ENCODE measurements at places on chromosomes 2 and 18. TPM values are rescaled to one million over a fixed set of nuclear protein-coding genes. Genes with fewer than 3 reads are reported as not detected.

GRCh38 chr2:191105082-191105481, 45.7 kb downstream of the STAT4 start:
- DNase-seq, result no peak

DNA sequence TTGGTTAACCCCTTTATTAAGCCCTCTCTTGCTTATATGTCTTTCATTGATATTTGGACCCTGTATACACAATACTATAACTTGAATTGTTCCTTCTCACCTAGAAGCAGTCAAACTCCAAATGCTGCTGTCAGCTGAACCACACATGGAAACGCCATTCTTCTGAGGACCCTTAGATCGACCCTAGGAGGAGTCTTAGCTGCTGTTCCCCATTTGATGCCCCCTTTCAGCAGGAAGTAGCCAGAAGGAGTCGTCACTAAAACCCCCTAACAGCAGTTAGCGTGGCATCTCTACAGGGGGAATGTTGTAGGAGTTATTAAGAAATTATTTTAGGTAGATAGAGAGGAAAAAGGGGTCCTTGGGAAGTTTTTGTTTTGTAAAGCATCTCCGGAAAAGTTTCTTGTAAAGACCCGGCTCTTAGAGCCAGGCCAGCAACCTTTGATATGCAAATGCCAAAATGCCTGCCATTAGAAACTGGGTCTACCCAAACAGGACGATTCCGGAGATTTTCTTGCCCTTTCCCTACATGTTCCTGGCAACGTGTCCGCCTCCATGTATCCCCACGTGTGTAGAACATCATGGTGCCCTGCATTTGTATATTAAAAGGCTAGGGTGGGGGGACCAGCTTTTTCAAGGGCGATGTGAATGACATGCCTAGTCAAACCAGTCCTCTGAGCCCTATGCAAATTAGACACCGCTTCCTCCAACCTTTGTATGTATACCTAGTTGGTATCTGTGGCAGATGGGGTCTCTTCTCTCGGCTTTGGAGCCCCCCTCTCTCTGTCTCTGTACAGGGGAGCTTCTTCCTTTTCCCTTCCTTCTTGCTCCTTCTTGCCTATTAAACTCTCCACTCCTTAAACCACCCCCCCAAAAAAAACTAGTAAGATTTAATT, 638.4 kb upstream of the POU3F3 start:
- DNase-seq, result no peak

- DNase-seq, result peak; percentile 80
These were observed 61.0 kb downstream of the RBMS1 start for GRCh38 chr2:160432633-160433032.

DNA sequence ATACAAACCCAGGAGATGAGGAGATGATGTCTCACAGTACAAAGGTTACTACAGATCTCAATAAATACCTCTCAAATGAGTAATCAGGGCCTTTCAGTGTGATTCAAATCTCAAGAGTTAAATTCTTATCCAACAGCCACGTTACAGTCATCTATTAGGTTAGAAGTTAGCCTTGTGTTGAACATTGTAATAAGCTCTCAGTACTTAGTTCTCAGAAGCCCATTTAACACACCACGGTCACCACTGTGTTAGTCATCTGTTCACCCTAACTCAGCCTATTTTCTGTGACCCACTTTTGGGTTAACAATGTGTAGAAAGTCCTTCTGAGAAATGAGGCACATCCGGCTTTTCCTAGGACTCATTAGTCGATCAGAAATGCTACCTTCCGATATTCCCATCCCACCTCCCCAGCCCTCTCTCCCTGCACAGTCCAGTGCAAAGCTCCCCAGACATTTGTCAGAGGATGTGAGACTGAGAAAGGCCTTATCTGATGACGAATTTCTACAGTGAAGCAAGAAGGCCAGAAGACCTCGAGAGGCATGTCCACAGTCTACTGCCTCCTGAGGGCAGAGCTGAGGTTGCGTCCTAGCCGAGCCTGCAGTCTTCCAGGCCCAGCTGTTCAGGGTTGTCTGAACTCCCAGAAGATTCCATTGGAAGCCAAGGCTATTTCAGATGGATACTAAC, 92.6 kb downstream of the ACTR2 start:
- peak; percentile 96 for DNase-seq

DNA sequence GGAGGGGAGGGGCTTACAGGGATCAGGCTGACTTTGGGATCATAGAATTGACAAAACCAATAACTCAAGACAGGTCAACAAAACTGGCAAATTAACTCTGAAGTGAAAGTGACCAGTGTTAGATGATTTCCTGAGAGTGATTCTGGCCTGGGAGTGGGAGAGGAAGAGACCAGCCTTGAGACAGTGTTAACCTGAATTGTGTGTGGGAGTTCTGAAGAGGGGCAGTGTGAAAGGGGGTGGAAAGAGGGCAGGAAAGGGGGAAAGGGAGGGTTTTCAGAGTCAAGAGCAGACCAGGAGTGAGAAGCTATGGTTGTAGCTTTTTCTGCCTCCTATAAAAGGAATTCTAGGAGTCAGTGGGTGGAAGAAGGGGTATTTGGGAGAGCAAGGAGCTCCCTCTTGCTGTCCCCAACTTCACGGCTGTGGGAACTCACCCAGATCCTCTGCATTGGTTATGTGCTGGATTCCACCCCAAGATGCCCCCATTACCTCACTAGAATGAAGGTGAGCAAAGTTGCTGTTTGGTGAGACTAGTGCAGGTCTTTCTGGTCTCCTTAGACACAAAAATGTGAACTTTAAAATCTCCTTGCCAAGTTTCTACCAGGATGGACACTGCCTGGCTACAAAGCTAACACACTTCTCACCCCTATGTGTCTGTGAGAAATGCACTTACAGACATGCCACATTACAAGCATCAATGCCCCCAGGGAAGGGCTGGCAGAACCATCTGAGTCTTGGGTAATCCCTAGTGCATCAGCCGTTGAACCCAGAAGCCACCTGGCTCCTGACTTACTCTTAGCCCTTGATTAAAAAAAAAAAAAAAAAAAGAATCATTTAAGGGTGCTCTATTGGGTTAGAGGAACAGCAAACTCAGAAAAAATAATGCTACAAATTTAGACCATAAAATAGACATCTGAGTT, 61.6 kb downstream of the BMP10 start:
- no peak for DNase-seq

DNA sequence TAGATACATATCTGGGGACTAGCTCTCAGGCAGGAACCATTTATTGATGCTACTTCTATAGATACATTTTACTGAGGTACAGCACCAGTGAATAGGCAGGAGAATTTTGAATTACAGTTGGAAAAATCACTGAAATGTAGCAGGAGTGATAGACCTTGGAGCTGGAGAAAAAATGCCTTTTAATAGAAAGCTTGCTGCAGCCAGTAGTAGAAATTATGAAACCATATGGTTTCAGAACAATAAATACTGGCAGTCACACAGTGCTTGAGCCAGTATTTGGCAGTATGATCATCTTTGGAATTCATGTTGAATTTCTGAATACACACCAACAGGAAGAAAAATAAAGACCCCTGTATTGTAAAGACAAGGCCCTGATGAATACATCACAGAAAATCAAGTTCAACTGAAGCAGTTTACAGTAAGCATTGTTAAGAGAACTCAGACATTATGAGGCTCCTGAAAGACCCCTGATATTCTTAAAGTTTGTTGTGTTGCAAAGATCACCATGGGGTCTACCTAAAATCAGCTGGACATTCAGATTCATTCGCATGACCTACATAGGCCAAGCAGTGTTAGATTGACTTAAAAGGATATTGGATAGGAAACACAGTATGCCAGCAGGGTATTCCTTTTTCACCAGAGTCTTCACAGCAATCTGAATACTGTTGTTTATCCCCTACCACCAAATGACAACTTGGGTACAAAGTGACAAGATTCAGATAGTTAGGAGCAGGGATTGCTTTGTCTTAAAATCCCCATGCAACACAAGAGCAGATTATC, 139.0 kb downstream of the EHBP1 start:
- DNase-seq, result no peak

GRCh38 chr2:238439917-238440316, 13.2 kb downstream of the ASB1 start:
- DNase-seq, result no peak

DNA sequence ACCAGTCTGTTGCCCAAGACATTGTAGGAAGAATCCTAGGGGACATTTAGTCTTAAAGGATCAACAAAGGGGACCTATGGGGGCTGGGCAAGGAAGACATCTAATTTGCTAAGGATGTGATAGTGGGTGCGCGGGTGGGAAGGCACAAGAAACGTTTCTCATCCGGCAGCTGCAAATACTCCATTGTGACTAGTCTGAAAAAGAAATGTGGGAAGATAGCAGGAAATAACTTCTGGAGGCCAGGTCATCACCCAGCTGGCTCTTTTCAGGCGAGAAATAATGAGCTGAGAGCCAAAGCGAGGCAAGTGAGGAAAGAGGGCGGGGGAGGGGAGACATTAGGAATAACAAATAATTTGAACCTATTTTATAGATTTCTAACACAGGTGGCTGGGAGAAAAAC, 70.3 kb upstream of the NCK2 start:
- no peak for DNase-seq

- DNase-seq, result peak; percentile 71
These were observed 11.8 kb downstream of the GULP1 start for GRCh38 chr2:188303363-188304031.

GRCh38 chr2:163341426-163341825, 394.4 kb downstream of the FIGN start:
- DNase-seq, result no peak

- no peak for DNase-seq
These were observed 586.0 kb upstream of the VRK2 start for GRCh38 chr2:57460396-57461276.

DNA sequence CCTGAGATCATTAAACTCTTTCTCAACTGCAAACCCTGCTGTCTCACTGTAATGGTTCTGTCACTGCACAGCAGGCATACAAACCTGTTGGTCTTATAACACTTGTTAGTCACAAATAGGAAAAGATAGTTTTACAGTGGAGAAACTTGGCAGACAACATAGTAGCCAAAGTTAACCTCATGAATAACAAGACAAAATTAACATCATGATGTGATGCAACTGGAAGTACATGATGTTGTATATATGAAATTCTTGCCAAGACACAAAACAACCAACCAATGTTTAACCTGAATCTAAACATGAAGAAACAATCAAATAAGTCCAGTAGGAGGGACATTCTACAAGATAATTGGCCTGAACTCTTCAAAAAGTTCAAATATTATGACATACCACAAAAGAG, 189.3 kb downstream of the RNF152 start:
- no peak for DNase-seq

Gene KCNG2
- total RNA-seq, result not detected

Gene UGT1A5
- total RNA-seq, result not detected

All from osteoblast (primary cell).